ENCODE measurements at places on chromosomes 4 and X.

GRCh38 chr4:88162626-88163025, 4.2 kb upstream of the ABCG2 start:
- no peak for DNase-seq

GRCh38 chr4:10075953-10076391, 40.6 kb downstream of the WDR1 start:
- DNase-seq: no peak

- no peak for DNase-seq
Observed at GRCh38 chr4:53775381-53775780, 184.1 kb upstream of the LNX1 start.

DNA sequence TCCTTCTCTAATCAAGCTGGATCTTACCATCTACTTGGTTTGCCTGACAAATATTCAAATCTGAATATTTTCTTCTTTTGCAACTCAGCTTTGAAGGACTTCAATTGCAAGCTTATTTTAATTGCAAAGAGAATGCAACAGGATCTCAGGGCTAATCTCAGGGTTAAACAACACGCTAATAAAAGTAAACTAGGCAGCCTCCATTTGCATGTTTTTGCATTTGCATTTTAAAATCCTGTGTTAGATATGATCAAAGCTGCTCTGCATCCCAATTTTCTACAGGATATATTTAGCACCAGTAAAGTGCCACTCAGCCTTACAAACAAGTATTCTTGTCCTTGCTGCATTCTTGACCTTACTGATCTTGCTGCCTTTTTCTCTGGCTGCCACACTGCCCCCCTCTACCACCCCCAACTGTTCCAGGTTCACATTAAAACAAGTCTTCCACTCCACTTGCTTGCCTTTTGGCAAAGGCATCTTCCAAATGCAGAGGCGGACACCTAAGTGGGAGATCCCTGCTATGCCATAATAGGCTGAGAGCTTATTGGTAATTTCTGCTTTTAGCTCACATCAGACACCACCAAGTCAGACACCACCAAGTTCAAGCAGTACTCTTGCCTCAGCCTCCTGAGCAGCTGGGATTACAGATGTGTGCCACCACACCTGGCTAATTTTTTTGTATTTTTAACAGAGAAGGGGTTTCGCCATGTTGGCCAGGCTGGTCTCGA, 48.1 kb downstream of the GPRIN3 start:
- DNase-seq: no peak

GRCh38 chr4:158768555-158769174, at the start of gene FNIP2:
Gene FNIP2, plus strand, starts transcription at chr4:158769026. Its CDS starts 187 bp downstream, at chr4:158769213.
- DNase-seq: peak; percentile 80

DNA sequence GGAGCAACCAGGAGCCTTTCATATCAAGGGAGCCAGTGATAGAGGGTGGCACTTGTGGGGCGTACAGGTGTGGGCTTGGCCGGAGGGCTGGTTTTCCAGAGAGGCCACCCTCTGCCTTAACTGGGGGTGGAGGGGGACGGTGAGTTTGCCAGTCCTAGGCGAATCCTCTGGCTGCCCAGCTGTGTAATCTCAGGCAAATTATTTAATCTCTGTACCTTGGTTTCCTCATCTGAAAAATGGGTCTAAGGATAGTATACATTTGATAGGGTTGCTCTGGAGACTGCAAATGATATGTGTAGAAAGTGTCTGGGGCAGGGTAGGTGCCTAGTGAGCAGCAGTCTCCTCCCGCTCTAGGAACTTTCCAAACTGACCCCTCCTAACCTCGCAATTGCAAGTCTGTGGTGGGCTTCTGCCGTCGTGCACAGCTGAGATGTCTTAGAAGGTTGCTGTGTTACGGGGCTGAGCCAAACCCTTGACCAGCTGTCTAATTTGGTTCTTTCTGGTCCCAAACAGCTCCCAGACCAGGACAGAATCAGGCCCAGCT, 3.8 kb upstream of the CXCR3 start:
- DNase-seq: no peak

- no peak for DNase-seq
Observed at GRCh38 chr4:15569746-15570145, 85.4 kb downstream of the FBXL5 start.

GRCh38 chr4:20137176-20137575, 114.5 kb upstream of the SLIT2 start:
- DNase-seq: peak; percentile 78
